Stomach (tissue), 19 donors: ENCODE measurements at places on chromosomes 5 and 9. TPM values are rescaled to one million over a fixed set of nuclear protein-coding genes. Genes with fewer than 3 reads are reported as not detected.

PLPP7 gene
- not detected for total RNA-seq

OGN gene
- total RNA-seq: 6.4 TPM

SPINK6 gene
- not detected for total RNA-seq

APBA1 gene
- 5.3 TPM for total RNA-seq

MARVELD2 gene
- 10.7 TPM for total RNA-seq

PCDHAC1 gene
- total RNA-seq: not detected

JAKMIP2 gene
- total RNA-seq: 2.7 TPM

GRCh38 chr9:18507151-18507550 lies 33.2 kb downstream of the ADAMTSL1 start:
- no peak overlapping the region for H3K4me3 ChIP-seq
- no peaks in the 10 kb centered on the region for H3K27me3 ChIP-seq
- no peak for DNase-seq
- H3K27ac ChIP-seq: no peak overlapping the region
- no peaks in the 10 kb centered on the region for H3K4me1 ChIP-seq

- no peak overlapping the region for H3K4me3 ChIP-seq
- DNase-seq: no peak
- H3K27me3 ChIP-seq: no peaks in the 10 kb centered on the region
- peaks cover 65% of the 10 kb centered on the region for H3K36me3 ChIP-seq
Observed at GRCh38 chr9:4857163-4857810, 64.5 kb downstream of the RCL1 start.

DNA sequence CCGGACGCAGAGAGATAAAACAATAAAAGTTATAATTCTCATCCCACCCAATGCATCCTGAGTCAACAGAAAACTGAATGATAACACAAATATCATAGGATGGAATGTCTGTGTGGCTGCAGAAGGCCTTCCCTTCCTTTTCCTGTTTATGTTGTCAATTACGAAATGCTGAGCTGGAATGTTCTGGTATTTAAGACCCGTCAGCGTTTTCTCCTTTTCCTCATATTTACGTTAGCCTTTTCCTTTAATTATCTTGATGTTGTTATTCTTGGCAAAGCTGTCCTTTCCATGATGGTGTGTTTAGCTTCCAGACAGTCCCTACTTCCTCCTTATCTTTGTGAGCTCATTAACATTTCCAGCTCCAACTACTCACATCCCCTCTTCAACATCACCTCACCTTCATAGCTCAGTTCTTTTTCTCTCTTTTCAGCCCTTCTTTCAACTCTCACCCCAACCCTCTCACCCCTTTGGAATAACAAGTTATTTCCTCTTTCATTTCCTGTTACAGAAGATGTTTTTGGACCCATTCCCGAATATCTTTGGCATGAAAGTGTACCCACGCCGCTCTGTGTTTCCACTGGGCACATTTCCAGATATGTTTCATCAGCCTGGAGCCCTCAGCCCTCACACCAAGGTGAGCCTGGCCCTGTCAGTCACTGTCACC lies 221.6 kb downstream of the NR2F1-AS1 start:
- no peak overlapping the region for H3K27ac ChIP-seq
- no peaks in the 10 kb centered on the region for H3K4me1 ChIP-seq
- no peaks in the 10 kb centered on the region for H3K36me3 ChIP-seq
- peak; percentile 67 for DNase-seq
- no peaks in the 10 kb centered on the region for H3K27me3 ChIP-seq

- DNase-seq: no peak
- peaks cover 42% of the 10 kb centered on the region for H3K36me3 ChIP-seq
- no peaks in the 10 kb centered on the region for H3K27me3 ChIP-seq
- H3K4me1 ChIP-seq: no peaks in the 10 kb centered on the region
Observed at GRCh38 chr9:127652733-127653132, 40.7 kb downstream of the STXBP1 start.

- no peaks in the 10 kb centered on the region for H3K36me3 ChIP-seq
- peaks cover 29% of the 10 kb centered on the region for H3K4me1 ChIP-seq
- no peak for DNase-seq
Observed at GRCh38 chr5:88695232-88695631, 187.8 kb downstream of the MEF2C start.

DNA sequence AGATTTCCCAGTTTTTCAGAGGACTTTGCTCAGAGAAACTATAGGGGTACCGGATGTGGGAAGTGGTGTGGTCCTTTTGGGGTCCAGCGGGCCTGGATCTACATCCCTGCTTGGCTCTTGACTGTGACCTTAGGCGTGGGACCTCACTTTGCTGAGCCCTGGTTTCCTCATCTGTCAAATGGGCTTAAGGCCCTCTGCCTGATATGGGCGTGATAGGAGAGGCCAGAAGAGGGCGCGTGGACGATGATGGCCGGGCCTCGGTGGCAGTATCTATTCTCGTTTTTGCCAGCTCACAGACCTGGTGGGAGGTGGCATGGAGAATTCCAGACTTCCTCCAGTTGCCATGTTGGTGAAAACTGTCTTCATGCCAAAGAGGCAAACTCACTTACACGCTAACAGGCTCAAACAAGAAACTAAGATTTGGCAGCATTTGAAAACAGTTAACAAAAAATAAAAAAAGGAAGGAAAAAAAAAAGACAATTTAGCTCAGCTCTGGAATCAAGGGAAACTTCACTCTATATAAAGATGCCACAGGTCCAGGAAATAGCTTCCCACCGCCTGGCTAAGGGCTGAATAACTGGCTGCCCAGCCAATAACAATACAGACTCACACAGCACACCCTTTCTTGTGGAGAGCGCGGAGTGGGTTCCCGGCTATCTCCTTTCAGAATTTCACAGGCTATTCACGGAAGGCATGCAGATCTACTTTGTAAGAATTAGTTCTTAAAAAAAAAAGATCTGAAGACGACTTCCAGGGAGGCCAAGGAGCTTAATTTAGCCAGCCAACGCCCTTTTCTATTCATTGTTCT lies 1.7 kb downstream of the SH3PXD2B start:
- H3K27ac ChIP-seq: peak overlapping the region; percentile 80
- H3K36me3 ChIP-seq: no peaks in the 10 kb centered on the region
- H3K4me1 ChIP-seq: peaks cover 75% of the 10 kb centered on the region
- H3K4me3 ChIP-seq: peak overlapping the region; percentile 86
- peak; percentile 79 for DNase-seq

GRCh38 chr5:56840597-56840996 lies 25.2 kb downstream of the MAP3K1 start:
- H3K4me1 ChIP-seq: peaks cover 61% of the 10 kb centered on the region
- DNase-seq: no peak
- H3K36me3 ChIP-seq: no peaks in the 10 kb centered on the region
- no peaks in the 10 kb centered on the region for H3K27me3 ChIP-seq

DNA sequence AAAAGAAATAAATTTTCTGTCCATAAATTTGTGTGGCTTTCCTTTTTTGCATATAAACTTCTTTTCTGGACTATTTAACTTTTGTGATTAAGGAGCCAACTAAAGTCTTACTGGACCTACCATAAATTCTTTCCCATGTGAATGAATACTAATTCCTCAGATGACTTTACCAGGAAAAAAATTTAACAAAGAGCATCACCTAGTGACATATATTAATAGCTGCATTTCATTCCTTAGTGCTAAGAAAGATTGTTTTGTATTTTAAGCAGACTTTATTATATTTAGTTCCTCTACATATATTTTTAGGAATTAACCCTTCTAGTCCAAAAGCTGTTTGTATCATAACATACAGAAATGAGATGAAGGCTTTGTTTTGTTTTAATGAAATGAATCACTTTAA lies 64.4 kb downstream of the C9orf85 start:
- H3K27me3 ChIP-seq: no peaks in the 10 kb centered on the region
- H3K4me3 ChIP-seq: no peak overlapping the region
- no peak for DNase-seq
- no peak overlapping the region for H3K27ac ChIP-seq

- H3K4me3 ChIP-seq: no peak overlapping the region
- no peaks in the 10 kb centered on the region for H3K27me3 ChIP-seq
- H3K4me1 ChIP-seq: no peaks in the 10 kb centered on the region
- H3K27ac ChIP-seq: no peak overlapping the region
- peak; percentile 71 for DNase-seq
- no peaks in the 10 kb centered on the region for H3K36me3 ChIP-seq
Observed at GRCh38 chr5:75681125-75681830, 36.0 kb downstream of the POC5 start.

DNA sequence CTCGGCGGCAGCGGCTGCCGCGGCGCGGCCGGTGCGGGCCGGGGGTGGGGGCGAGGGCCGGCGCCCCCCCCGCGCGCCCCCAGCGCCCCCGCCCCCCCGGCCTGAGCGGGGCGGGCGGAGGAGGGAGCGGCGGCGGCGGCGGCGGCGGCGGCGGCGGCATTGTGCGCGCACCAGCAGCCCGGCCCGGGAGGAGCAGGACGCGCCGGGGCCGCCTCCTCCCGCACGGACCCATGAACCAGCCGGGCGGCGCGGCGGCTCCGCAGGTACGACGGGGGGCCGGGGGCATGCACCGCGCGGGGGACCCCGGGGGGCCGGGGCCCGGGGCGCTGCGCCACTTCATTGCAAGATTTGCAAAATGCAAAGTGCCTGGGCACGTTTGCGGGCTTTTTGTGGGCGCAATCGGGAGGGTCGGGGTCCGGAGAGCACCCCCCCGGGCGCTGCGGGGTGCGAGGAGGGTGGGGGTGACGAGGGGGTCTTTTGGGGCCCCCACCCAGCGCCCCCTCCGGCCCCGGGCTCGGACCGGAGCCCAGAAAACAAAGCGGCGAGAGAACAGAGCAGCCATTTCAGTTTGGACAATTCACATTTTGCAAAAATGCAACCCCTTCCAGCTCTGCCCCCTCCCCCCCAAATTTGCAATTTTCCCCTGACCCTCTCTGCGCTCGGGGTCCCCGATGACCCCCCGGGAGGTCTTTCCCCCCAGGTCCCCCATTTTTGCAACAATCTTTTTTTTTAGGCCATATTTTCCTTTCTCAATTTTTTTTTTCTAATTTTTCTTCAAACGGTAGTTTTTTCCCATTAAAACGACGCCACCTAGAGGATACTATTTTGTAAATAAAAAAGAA lies at the start of gene ZNF618:
Gene ZNF618 (plus strand): TSS at position 159 of the 842 bp plus-strand sequence. CDS start 72 bp downstream, at position 231.
- peak within 1 kb of the TSS; percentile 95 for H3K4me3 ChIP-seq
- H3K4me1 ChIP-seq: no peaks in the 10 kb centered on the region
- peak within 1 kb of the TSS; percentile 87 for H3K27ac ChIP-seq
- no peaks in the 10 kb centered on the region for H3K36me3 ChIP-seq

- H3K27ac ChIP-seq: no peak overlapping the region
- no peaks in the 10 kb centered on the region for H3K36me3 ChIP-seq
- no peak overlapping the region for H3K4me3 ChIP-seq
- no peak for DNase-seq
- H3K4me1 ChIP-seq: no peaks in the 10 kb centered on the region
Observed at GRCh38 chr5:171242521-171242920, 66.5 kb upstream of the TLX3 start.

GRCh38 chr9:114031948-114032840 lies 45.9 kb downstream of the AMBP start:
- no peaks in the 10 kb centered on the region for H3K4me1 ChIP-seq
- no peak overlapping the region for H3K27ac ChIP-seq
- peaks cover 8% of the 10 kb centered on the region for H3K36me3 ChIP-seq
- DNase-seq: peak; percentile 23
- H3K4me3 ChIP-seq: no peak overlapping the region
